AML-193 (cell line): ENCODE measurements at places on chromosomes 16 and 17.
A peak's percentile ranks its signal among the peaks of the same experiment; 100 is the strongest.

- no peak for DNase-seq
Measured at GRCh38 chr17:31418773-31419350, 27.4 kb downstream of the RAB11FIP4 start.

GRCh38 chr17:7019839-7020519 is 2.9 kb upstream of the BCL6B start:
- DNase-seq = no peak

DNA sequence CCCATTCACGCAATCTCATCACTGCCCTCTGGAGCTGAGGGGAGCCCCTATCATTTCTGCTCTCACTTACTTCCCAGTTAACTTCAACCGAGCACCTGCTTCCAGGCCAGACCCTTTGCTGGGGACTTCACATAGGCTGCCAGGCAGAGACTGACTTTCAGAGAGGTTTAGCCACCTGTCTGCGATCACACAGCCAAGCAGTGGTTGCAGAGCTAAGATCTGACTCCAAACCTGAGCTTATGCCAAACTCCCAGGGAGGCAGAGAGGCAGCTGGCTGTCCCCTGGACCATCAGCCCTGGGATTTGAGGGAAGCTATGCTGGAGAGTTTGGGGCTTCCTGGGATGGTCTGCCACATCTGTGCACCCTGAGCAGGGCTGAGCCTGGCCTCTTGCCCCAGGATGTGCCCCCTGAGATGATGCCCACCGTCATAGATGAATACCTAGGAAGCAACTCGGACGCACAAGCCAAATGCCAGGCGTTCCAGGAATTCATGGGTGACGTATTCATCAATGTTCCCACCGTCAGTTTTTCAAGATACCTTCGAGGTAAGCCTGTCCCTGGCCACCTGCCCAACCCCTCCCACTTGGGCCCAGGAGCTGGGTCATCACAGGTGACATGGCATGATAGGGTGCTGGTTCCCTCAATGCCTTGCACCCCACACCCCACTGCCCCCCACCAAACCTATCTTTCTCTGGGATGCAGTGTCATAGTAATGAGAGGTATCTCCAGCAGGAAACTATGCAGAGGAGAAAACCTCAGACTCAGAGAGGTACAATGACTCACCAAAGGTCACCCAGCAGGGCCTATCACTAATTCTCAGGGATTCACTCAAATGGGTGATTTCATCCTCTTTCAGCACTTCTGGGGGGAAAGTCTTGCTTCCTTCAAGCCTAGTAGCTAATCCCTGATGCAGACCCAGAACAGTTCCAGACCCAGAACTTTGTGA is 10.0 kb downstream of the CES3 start:
- no peak for DNase-seq

DNA sequence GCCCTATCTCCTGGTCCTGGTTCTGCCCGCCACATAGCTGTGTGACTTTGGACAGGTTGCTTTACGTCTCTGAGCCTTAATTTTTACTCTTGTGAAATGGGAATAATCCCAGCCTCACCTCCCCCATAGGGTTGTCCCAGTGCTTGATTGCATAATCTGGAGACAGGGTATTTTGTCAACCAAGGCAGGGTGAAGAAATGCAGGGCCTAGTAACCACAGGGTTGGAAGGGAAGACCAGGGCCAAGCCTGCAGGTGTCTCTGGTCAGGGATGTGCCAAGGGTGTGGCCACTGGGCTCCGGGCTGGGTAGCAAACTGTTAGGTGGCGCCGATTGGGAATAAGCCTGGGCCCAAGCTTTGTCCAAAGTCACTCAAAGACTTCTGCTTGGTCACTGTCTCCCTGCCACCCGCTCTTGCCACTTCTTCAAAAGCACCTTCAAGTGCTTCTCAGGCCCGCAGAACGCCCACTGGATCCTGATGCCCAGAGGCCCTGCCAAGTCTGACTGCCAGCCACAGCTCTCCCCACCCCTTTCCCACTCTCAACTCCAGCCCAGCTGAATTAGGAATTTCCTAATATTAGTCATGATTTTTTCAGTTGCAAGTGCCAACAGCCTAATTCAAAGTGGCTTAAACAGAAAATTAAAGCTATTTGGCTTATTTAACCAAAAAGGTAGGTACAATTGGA is 20.6 kb upstream of the COL1A1 start:
- DNase-seq = peak; percentile 31

DNA sequence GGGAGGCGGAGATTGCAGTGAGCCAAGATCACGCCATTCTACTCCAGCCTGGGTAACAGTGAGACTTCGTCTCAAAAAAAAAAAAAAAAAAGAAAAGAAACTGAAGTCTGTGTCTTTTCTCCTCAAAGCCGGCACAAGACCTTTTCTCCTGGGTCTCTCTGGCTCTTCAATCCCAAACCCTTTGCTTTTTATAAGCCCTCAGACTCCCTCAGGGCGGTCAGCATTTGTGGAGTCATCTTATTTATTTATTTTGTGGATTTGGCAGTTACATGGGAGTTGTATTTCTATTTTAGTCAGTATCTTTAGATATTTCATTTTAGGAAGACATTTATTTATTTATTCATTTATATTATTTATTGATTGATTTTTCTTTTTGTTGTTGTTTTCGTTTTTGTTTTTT is 57.7 kb upstream of the MAP3K14 start:
- DNase-seq = no peak

DNA sequence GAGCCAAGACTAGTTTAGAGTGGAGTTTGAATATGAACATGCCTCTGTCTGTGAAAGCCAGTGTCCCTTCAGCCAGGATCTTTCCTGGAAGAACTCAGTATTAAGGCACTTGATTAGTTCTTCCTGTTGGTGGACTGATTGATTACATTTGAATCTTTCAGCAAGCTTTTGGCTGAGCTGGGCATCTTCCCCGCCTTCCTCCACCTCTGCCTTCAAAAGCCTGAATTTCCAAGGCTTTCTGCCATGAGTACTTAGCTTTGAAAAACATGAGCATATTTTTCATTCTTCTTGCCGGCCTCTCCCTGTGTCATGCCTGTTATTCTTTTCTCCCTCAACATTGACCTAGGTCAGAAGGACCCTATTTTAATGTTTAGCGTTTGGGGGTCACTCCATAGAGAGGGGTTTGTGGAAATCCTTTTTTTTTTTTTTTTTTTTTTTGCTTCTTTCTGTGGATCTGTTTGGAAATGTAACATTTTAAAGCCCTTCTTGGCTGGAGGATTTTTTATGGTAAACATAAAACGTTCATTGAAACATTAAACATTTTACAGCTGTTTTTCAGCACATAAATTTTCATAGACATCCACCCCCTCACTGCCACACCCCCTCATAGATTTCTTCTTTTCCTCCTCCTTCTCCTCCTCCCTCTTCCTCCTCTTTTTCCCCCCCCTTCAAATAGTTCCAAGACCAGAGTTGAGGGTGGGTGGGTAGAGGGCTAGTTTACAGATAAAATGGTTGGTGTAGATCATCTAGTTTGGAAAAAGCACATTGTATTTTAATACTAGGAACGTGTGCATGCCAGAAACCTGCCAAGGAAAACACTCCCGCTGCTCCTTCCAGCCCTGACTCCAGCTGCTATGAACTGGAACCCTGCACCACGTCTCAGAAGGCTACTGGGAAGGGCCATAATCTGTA is 645.9 kb downstream of the WWOX start:
- DNase-seq = no peak

GRCh38 chr16:67884684-67885083 is at the start of gene NRN1L:
Gene NRN1L (plus strand): TSS chr16:67884885. CDS start chr16:67884904, 19 bp downstream.
- no peak for DNase-seq

- DNase-seq = no peak
Measured at GRCh38 chr17:74408262-74408661, 23.6 kb upstream of the GPRC5C start.

- DNase-seq = no peak
Measured at GRCh38 chr16:9970796-9971195, 211.4 kb downstream of the GRIN2A start.

- no peak for DNase-seq
Measured at GRCh38 chr16:70410734-70411133, 28.2 kb downstream of the ST3GAL2 start.

DNA sequence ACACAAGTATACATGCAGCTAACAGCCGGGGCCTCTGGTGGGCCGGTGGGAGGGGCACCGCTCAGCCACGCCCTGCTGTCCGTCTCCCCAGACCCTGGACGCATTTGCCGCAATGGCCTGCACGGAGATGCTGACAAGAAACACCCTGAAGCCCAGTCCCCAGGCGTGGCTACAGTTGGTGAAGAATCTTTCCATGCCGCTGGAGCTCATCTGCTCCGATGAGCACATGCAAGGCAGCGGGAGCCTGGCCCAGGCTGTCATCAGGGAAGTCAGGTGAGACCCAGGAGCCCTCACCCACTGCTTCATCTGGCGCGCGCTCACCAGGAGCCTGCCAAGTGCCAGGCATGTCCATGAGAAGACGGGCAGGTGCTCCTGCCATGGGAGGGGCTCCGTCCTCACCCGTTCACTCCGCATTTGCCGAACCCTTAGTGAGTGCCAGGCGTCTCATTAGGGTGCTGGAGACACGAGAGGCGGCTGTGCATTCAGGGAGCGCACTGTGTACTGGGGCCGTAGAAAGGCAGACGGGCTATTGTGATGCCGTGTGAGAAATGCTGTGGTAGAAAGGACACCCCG is 51.4 kb upstream of the ENDOV start:
- DNase-seq = no peak

- DNase-seq = no peak
Measured at GRCh38 chr16:86680162-86680561, 101.8 kb downstream of the FOXL1 start.

DNA sequence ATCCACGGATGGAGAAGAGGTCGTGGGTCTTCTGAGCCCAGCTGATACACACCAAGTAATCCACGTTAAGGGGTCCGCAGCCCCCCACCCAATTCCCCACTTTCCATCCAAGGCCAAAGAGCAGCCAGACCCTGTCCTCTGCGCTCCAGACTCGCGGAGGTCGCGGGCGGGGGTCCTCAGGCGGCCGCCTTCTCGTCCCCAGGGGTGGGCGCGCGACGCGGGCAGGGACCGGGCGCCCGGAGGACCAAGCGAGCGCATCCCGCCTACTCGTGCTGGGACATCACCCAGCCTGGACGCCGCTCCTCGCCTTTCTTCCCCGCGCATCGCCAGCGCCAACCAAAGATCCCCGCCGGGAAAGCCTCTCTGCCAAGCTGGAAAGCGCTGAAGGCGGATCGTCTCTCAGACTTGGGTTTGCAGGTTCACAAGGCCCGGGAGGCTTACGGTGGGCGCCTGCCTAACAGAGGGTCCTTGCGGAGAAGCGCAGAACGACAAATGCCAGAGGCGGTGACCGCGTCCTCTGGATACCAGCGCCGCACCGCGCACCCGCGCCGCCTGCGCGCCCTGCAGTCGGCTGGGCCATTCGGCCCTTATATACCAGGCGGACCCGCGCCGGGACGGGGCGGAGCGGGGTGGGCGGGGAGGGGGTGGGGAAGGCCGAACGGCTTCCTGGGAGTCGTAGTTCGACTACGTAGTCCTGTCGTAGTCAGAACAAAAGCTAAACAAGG is 471.6 kb downstream of the SOX9 start:
- DNase-seq = no peak

DNA sequence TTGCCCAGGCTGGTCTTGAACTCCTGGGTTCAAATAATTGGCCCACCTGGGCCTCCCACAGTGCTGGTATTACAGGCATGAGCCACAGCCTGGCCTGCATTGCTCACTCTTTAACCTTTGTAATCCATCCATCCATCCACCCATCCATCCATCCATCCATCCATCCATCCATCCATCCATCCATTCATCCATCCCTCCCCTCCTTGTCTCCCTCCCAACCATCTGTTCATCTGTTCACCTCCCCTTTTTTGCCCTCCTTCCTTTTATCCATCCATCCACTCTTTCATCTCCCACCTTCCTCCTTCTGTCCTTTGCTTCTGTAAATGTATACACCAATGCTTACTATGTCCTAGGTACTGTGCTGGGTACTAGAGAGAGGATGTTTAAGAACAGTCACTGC is 65.5 kb downstream of the CDK5R1 start:
- DNase-seq = no peak

DNA sequence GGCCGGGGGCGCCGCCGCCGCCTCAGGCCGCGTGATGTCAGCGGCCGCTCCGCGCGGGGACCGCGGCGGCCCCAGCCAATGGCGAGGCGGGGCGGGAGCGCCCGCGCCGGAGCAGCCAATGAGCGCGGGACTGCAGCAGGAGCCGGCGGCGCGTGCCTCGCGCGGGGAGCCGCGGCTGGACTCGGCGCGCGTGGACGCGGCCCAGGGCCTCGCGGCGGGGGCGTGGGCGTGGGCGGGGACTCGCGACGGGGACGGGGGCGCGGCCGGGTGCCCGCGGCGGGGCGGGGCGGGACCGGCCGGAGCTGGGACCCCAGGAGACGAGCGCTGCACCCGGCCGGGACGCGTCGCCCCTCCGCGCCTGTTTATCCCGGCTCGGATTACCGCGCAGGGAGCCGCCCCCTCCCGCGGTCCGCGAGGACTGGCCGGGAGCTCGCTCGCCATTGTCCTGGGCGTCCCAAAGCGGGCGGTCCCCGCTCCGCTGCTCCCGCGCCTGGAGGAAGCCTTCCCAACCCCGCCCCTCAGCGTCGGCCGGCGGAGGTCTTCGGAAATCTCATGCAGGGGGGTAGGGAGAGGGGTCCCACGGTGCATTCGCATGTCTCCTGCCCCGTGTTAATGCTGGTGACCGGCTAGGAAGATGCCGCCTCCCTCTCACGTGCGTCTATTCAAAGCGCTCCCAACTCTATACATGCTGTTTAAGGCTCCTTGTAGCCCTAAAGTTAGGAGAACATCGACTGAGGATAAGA is at the start of gene RNF157:
Gene RNF157 (minus strand): TSS at position 33 of the 743 bp plus-strand sequence. CDS start 253 bp downstream, outside the sequence.
- no peak for DNase-seq

DNA sequence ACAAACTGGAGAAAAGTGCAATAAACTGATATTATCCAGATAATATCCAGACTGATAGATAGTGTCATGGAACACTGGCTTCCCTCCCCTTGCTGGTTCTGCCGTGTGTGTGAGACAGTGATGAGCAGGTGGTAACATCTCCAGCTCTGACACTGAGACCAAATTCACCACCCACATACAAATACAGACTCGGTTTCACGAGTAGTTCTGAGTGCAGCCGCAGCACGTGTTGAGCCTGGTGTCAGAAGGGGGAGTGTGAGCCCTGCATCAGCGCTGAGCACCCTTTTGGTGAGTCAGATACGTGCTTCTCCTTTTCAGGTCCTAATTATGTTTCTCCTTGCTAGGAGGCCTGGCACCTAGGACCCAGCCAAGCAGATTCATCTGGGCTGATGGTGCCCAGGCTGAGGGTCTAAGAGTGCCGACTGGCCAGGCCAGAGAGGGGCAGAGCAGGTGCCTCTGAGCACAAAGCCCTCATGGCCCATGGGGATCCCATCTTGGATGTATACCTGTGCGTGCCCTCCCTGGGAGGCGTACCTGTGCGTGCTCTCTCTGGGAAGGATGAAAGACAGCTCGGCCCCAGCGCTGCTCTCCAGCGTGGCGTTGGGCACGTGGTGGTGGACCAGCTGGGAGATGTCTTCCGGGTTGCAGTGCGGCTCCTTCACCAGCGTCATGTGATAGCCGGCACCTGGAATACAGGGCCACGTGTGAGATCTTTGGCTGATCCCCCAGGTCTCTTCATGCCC is 27.3 kb upstream of the RNPS1 start:
- no peak for DNase-seq

- no peak for DNase-seq
Measured at GRCh38 chr16:78505544-78506366, 406.3 kb downstream of the WWOX start.
